IMR-90 (cell line): ENCODE measurements at places on chromosomes 11 and 22.

DNA sequence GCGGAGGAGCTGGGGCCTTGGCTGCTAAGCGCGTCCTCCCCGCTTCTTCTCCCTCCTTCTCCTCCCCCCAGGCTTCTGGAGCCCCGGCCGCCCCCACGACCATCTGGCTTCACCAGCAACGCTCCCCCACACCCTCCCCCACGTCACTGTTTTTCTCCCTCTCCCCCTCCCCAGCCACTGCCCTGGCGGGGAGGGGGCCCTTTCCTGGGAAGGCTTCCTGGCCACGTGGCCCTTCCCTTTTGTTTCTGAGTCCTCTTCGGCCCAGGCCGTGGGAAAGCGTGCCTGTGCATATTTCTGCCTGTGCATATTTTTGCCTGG, 27.7 kb downstream of the RTN4R start:
- no peak for DNase-seq

- no peak for DNase-seq
Observed at GRCh38 chr11:6565988-6566703, 37.3 kb downstream of the RRP8 start.

GRCh38 chr11:20156876-20157613, 3.2 kb downstream of the DBX1 start:
- DNase-seq = no peak

DNA sequence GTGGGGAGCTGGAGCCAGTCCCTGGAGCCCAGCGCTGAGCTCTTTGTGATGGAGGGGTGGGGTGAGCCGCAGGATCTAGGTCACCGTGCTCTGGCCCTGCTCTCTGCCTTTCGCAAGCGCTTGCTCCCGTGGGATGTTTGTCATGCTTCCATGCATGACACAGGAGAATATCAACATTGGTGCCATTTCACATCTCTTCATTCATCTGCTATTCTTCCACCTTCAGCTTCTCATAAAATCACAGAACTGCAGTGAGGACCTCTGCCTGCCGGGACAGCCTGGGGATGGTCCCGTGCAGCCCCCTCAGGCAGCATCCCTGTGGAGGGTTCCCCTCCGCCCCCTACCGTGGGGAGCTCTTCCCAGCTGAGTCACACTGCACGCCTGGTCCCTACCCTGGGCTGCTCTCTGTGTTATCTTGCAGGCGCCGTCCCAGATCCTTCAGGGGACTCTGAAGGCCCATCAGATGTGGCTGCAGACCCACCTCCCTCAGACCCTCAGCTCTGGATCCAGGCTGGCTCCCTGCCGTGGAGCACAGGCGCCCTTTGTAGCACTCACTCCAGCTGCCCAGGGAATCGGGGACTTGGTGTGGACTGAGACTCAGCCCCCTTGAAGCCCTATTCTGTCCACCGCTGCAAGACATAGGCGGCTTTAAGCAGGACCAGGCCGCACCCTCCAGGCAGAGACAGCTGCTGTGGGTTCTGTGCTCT, 5.1 kb upstream of the SEPTIN5 start:
- DNase-seq = no peak

DNA sequence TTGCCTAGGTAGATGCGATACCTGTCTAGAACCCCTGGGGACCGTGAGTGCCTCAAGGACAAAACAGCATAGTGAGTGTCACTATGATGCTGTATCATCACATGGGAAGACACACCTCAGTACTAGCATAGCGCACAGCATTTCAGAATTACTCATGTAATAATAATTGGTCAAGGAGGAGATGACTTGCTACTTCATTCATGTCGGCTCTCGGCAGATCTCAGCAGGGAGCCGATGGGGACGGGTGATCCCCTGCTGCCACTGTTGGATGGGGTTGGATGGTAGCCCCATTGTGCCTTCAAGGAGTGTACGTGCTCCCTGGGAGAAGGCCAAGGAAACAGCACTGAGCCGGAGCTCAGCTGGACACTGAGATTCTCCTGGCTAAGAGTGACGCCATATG, 186.9 kb downstream of the EFCAB6 start:
- no peak for DNase-seq

- DNase-seq = no peak
Observed at GRCh38 chr11:27187075-27187847, 146.6 kb downstream of the BBOX1 start.

DNA sequence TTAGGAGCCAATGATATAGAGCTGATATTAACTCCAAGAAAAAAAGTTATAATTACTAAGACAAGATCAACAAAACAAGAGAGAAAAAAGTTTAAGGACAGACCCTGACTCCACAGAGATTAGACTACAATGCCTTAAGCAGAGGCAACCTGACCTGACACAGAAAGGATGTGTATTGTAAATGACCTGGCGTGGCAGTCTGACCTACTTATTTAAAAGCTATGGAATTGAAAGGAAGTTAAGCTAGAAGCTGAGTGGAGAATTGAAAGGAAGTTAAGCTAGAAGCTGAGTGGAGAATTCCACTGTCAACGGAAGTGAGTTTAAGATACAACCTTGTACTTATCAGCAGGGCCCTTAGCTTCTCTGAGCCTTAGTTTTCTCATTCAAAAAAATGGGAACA, 885.4 kb downstream of the OPCML start:
- DNase-seq = no peak

- no peak for DNase-seq
Observed at GRCh38 chr11:17411418-17411817, 23.0 kb upstream of the KCNJ11 start.

DNA sequence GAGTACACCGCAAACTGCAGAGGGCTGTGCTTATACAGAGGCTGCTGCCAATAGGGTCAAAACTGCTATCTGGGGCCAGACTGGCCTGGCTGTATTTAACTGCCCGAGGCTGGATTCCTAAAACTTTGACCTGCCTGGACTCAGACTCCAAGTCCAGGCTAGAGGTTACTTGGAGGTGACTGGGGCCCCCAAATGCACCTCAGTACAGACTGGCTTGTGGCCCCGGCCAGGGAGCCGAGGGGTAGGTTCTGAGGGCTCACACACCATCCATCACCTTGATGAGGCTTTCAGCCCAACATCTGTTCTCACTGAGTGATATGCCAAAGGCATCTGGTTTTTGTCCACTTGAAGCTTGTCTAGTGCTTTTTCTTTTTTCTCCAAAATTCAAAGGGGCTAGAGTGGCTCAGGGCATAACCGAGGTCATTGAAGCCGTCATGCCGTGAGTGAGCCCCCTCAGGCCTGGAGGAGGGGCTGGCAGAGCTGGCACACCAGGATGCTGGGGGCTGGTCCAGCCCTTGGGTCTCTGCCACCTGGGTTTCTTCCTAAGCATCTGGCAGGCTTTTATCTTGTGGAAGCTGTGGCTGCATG, 52.4 kb upstream of the TTLL12 start:
- no peak for DNase-seq

DNA sequence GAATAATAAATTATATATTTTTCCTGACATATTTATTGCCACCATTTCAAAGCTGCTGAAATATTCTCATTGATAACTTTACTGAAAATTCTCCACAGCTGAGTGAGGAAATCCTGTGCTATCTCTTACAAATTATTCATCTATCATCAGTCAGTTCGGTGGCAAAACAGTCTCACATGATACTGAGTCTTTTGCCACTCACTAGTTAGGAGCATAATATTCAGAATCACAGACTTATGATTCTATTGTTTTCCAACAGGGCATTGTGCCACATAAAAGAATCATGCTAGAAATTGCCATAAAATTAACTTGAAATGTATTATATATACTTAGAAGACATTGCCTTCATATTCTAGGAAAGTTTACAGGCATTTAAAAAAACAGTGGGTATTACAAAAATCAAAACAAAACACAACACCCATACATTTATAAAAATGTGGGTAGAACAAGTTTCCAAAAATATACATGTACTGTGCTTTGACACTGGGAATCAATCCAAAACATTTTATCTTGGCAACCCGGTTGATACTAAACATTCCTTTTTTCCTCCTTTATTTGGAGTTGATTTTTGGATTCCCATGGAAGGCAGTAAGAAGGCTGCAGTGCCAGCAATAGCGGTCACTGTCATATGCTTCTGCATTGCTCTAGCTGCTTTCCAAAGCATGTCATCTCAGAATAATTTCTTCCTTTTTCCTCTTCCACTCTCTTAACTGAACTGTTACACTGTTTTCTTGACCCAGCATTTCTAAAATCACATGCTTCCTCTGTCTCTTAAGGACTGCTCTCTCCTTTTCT, 42.5 kb downstream of the ATG16L2 start:
- no peak for DNase-seq

DNA sequence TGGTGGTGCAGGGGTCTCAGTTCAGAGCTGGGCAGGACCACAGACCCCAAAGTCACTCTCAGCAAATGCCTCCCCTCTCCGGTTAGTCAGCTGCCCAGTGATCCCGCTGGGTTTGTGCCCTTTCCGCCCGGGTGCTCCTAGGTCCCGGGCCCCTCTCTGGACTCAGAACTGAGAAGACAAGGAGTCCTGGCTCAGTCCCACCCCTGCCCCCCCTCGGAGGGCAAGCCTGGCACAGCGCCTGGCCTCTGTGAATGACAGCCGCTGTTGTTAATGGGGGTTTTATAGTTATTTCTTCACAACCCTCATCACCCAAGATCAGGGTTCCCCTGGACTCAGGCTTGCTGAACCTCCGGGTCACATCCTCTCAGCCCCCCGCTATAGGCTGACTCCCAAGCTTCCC, 47.6 kb downstream of the ELFN2 start:
- no peak for DNase-seq

DNA sequence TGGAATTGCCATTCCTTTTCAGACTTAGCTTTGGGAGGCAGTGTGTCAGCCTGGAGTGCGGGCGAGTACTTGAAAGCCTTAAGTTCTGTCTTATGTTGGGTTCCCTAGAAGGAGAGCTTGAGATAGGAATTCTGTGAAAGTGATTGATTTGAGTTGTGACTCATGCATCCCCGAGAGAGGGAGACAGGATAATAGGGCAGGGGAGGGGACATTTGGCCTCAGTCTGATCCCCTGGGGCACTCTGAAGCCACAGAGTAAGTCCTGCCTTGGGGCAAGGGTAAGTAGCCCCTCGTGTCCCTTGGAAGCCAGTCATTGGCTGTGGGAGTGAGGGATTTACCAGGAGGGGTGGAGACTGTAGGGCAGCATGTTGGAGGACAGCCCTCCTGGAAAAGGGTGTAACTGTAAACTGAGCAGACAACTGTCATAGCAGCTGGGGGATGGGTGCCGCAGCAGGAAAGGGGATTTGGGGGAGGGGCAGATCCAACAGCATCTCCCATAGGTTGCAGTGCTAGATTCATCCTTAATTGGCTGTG, 44.0 kb downstream of the KIAA1671 start:
- no peak for DNase-seq

GRCh38 chr11:94400457-94400838, 771 bp downstream of the GPR83 start:
- DNase-seq = no peak

DNA sequence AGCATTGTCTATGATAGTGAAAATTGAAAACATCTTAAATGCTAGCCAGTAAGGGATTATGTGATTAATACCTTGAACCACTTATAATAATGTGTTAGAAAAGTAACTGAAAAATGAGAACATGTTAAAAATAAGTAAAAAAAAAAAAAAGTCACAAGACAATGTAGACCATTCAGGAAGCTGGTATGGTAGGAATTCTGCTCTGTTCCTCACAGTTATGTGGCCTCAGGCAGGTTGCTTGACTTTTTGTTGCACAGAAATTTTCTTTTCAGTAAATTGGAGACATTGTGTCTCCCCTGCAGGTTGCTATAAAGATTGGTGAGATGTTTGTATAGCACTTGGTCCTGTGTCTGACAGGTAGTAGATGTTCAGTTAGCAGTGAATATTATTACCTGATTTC, 17.3 kb upstream of the PLET1 start:
- peak; percentile 34 for DNase-seq

- DNase-seq = no peak
Observed at GRCh38 chr11:36002196-36002595, 58.3 kb downstream of the LDLRAD3 start.

GRCh38 chr11:2812371-2812991, 73.1 kb downstream of the CDKN1C start:
- no peak for DNase-seq

GRCh38 chr11:7654195-7654705, 19.1 kb downstream of the CYB5R2 start:
- DNase-seq = no peak
